Thoracic aorta (tissue), 2 donors: ENCODE measurements at places on chromosomes 16 and 17.

DNA sequence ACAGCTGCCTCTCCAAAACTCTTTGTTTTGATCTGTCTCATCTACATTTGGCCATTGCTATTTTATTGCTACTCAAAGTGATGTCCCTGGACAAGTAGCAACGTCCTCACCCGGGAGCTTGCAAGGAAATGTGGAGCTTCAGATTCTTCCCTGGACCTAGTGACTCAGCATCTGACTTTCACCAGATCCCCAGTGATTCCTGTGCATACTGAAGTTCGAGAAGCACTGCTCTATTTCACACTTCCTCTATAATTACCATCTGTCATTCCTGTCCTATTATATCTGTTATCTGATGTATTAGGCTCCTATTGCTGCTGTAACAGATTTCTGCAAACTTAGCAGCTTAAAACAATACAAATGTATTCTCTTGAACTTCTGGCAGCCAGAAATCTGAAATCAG is 28.5 kb upstream of the VAT1L start:
- no peak for DNase-seq

DNA sequence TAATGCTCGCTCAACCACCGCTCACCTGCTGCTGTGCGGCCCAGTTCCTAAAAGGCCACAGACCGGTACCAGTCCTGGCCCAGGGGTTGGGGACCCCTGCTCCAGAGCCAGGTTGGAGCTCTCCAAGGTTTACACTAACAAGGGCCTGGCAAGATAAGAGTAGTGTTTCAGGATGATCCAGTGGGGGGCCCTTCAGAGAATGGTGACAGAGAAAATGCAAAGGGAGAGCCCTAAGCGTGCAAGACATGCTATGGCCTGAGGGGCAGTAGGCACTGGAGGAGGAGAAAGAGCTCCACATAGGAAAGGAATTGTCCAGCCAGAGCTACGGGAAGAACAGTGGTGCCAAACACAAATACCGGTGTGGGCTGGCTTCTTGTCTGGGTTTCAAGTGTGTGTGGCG is 233.4 kb downstream of the STX8 start:
- DNase-seq = no peak

GRCh38 chr16:11524098-11524760 is 62.5 kb downstream of the LITAF start:
- DNase-seq = no peak

GRCh38 chr16:69928856-69929400 is 22.2 kb upstream of the CLEC18A start:
- no peak for DNase-seq

GRCh38 chr16:2919511-2920255 is 8.0 kb downstream of the FLYWCH1 start:
- DNase-seq = no peak

DNA sequence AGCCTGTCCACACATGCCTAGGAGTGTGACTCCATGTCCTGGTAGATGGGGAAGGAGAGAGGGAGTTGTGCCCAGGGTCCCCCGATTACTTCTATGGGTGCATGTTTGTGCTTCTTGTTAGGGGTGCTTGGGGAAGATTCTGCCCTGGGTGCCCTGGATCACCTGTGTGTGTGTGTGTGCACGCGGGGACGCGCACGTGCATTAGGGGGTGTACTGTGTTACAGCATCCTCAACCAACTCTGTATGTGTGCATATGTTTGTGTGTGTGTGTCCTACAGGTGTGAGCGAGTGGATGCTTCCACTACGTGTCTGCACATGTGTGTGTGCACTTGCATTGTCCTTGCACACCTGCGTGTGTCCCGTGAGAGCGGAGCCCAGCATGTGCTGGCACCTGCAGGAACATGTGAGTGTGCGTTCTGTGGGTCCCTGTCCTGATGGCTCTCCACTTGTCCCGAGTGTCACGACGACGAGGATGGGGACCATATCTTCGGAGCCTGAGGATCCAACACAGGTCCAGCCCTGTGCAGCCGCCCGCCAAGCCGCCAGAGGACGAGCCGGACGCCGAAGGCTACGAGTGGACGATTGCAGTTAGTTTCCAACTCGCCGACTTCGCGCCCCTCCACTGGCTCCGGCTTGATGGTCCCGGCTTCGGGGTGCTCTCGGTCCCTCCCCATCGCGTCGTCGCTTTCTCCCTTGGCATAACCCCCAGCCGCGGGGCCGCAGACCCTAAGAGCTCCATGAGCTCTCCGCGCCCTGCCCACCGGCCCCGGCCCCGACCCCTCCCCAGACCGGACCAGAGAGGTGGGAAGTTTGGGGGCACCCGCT is 6.0 kb upstream of the TBC1D3B start:
- DNase-seq = no peak

- no peak for DNase-seq
Measured at GRCh38 chr16:66050991-66051390, 315.5 kb upstream of the CDH5 start.

DNA sequence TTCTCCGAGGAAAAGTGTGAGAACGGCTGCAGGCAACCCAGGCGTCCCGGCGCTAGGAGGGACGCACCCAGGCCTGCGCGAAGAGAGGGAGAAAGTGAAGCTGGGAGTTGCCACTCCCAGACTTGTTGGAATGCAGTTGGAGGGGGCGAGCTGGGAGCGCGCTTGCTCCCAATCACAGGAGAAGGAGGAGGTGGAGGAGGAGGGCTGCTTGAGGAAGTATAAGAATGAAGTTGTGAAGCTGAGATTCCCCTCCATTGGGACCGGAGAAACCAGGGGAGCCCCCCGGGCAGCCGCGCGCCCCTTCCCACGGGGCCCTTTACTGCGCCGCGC is at the start of gene ERBB2:
TSS of gene ERBB2 (plus strand) at position 247 of the 330 bp plus-strand sequence. CDS start 175 bp downstream, outside the sequence.
- no peak for DNase-seq

- no peak for DNase-seq
Measured at GRCh38 chr16:23505671-23506605, 4.4 kb downstream of the GGA2 start.

DNA sequence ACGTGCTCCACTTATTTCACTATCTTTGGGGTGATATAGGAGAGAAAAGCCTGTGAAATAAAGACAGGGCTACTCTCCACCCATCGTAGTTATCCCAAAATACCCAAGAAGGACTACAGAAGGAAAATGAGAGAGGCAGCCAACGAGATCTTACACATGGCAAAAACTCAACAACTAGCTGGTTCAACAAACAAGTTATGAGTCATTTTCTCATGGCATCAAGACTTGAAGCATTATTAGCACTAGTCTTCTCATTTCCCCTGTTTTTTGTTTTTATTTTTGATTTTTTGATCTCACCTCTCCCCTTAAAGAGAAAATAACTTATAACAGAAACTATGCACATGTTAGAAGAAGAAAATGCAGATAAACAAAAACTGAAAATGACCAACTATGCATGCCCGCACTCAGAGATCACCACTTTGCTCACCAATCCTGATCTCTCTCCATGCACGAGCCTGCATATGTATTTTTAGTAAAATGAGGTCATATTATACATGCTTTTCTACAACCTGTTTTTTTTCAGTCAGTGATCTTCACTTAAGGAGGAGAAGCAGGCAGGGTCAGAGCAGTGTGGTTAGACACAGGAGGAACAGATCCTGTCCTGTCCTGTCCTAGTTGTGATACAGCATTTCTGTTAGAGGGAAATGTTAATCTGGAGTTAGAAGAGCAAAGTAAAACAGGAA is 22.8 kb downstream of the FAM117A start:
- no peak for DNase-seq

- DNase-seq = no peak
Measured at GRCh38 chr17:37797206-37797605, 52.3 kb upstream of the HNF1B start.

DNA sequence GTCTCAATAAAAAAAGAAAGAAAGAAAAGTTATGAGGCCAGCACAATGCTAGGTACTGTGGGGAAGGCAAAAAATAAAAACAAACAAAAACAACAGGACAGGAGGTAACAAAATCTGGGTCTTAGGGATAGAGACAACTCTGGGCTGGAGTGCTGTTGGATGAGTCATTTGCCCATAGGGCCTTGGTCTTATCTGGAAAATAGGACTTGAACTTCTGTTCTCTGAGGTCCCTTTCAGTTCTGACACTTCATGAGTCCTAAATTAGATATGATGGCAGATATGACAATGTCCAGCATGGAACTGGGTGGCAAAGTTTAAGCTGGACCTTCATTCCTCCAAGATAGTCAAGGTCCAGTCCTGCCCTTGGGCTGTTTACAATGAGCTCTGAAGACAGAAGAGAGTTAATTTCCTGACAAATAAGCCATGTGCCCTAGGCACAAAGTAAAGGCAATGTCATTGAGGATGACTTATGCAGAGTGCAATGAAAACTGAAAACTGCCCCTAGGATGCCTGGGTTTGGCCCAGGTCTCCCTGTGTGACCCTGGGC is 8.9 kb upstream of the HDAC5 start:
- DNase-seq = no peak

- no peak for DNase-seq
Measured at GRCh38 chr16:23274968-23275367, 27.1 kb upstream of the SCNN1B start.

DNA sequence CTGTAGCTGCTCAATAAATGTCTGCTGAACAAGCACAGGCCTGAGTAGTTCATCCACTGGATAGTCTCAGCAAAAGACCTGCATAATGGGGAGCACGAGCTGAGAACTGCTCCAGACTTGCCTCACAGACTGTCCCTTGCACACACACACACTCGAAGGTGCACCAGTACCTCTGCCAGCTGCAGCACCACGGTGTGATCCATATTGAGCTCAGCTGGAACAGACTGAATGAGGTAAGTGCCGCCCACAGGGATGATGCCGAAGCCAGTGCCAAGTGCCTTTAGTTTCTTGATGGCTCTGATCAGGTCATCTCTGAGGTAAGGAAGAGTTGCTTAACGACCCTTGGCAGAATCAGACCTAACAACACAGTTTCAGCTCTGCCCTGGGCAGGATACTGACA is 11.6 kb downstream of the SNF8 start:
- DNase-seq = no peak

- no peak for DNase-seq
Measured at GRCh38 chr16:52546291-52547003, 496 bp downstream of the TOX3 start.

GRCh38 chr17:77140878-77141767 is at the start of gene SEC14L1:
Gene SEC14L1, plus strand, starts transcription at chr17:77140969. Its CDS starts 2,628 bp downstream, at chr17:77143597.
- no peak for DNase-seq

GRCh38 chr17:29341726-29342125 is 47.8 kb upstream of the NUFIP2 start:
- DNase-seq = no peak

DNA sequence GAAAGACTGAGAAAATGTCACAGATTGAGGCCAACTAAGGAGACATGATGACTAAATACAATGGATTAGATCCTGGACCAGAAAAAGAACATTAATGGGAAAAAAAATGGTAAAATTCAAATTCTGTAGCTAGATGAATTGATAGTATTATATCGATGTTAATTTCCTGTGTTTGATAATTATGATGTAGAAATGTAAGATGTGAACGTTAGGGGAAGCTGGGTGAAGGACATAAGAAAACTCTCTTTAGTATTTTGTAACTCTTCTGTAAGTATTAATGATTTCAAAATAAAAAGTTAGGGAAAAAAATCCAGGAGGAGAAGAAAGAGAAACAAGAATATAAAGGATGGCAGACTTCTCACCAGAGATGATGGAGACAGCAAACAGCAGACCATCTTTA is 2.8 kb upstream of the ITGB3 start:
- no peak for DNase-seq

- no peak for DNase-seq
Measured at GRCh38 chr17:56700919-56701420, 107.5 kb downstream of the NOG start.

GRCh38 chr17:40124279-40125141 is 2.7 kb downstream of the MSL1 start:
- no peak for DNase-seq

GRCh38 chr16:21262779-21263639 is 15.1 kb downstream of the CRYM start:
- no peak for DNase-seq

DNA sequence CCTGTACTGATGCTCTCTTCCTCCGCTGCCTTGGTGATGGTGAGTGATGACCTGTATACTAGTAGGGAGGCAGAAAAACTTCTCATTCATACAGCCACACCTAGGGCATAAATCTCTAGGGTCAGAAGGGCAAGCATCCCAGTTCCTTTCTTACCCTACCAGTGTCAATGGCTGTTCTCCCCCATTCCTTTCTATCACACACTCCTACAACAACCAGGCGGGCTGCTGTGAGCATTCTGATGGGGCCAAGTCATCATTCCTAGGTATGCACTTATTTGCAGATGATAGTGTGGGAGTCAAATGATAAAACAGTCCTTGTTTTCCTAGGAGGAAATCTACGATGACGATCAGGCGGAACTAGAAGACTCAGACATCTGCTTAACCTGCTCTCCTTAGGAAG is 14.0 kb upstream of the SLC6A4 start:
- DNase-seq = no peak

DNA sequence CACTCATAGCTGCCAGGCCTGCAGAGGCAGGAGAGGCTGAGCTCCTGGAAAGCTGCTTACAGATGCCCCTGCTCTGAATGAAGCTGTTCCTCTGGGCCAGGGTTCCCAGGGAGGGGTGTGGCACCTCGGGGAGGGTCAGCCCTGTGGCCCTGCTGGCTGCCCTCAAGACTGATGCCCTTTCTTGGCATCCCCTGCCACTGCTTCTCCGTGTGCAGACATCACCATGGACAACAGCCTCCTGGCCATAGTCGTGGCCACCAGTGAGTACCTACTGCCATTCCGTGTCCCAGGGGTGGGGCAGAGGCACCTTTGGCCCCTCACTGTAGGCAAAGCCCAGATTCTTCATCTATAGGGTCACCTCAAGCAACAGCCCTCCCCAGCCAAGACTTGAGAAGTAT is 8.9 kb downstream of the MRPL27 start:
- DNase-seq = no peak

- no peak for DNase-seq
Measured at GRCh38 chr17:81371910-81372760, 23.1 kb upstream of the BAHCC1 start.

GRCh38 chr16:85921026-85921425 is 22.1 kb downstream of the IRF8 start:
- no peak for DNase-seq

DNA sequence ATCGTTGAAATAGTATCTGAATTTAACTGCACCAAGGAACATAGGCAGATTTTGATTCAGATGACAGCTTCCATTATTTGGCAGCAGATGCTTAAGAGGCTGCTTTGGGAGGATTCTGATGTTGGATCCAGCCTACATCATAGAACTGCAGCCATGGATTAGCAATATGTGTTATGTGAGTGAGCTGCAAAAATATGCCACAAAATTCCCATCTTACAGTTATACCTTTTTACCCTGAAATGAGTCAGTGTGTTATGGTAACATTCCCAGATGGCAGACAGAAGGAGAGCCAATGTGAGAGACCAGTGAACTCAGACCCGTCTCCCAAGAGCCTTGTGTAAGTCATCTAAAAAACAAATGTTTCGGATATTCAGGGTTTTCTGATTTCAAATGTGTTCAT is 206.1 kb downstream of the CDH13 start:
- no peak for DNase-seq

- no peak for DNase-seq
Measured at GRCh38 chr16:4505356-4506147, 29.4 kb downstream of the HMOX2 start.

GRCh38 chr17:41992576-41992975 is 24.7 kb downstream of the DNAJC7 start:
- no peak for DNase-seq
